GM23338 (cell line): ENCODE measurements at places on chromosomes 12 and 14. TPM values are rescaled to one million over a fixed set of nuclear protein-coding genes. Genes with fewer than 3 reads are reported as not detected.

SPTLC2 gene
- 35.8 and 38.9 TPM in 2 replicates for total RNA-seq

KRT71 gene
- not detected in 2 replicates for total RNA-seq

EXOC3L4 gene
- not detected in 2 replicates for total RNA-seq

SLC5A8 gene
- 0.10 and 0.35 TPM in 2 replicates for total RNA-seq

TMCC3 gene
- 2.4 and 3.6 TPM in 2 replicates for total RNA-seq

PMEL gene
- 81.6 and 108 TPM in 2 replicates for total RNA-seq

BTBD7 gene
- total RNA-seq: 31.3 and 32.8 TPM in 2 replicates

LBHD2 gene
- total RNA-seq: not detected in 2 replicates

C12orf75 gene
- total RNA-seq: 35.1 and 43.9 TPM in 2 replicates

KRT78 gene
- total RNA-seq: not detected in 2 replicates

GPR137C gene
- total RNA-seq: 3.3 and 5.2 TPM in 2 replicates

AMDHD1 gene
- total RNA-seq: 0.19 and 0.21 TPM in 2 replicates

JAG2 gene
- total RNA-seq: 9.6 and 10.3 TPM in 2 replicates

GRCh38 chr12:95358111-95359083, 115.6 kb upstream of the METAP2 start:
- DNase-seq: no peak

DNA sequence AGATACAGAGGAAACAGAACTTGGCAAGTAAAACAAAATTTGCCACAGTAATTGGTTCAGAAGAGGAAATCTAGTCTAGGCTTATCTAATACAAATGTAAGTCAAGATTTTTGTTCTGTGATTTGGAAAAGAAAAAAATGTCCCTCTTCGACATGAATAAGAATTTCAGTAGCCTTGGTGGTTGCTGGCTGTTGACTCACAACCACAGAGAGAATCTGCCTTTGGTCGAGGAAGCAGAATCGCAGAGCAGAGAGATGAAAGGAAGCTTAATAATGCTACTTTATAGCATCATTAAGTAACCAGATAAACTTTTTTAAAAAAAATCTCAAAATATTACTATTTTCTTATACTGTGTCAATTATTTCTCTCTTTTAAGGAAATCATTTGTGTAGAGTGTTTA, 1096.6 kb downstream of the FLRT2 start:
- no peak for DNase-seq

- DNase-seq: no peak
Observed at GRCh38 chr14:66900719-66901118, 288.5 kb upstream of the GARIN2 start.

DNA sequence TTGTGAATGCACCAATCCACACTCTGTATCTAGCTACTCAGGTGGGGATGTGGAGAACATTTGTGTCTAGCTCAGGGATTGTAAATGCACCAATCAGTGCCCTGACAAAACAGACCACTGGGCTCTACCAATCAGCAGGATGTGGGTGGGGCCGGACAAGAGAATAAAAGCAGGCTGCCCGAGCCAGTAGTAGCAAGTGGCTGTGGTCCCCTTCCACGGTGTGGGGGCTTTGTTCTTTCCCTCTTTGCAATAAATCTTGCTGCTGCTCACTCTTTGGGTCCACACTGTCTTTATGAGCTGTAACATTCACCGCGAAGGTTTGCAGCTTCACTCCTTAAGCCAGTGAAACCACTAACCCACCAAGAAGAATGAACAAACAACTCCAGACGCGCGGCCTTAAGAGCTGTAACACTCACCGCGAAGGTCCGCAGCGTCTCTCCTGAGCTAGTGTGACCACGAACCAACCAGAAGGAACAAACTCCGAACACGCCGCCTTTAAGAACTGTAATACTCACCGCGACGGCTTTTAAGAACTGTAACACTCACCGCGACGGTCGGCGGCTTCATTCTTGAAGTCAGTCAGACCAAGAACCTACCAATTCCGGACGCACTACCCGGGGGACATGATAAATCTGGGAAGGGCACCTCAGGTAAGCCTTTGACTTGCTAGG, 4.6 kb upstream of the LDHB start:
- no peak for DNase-seq

DNA sequence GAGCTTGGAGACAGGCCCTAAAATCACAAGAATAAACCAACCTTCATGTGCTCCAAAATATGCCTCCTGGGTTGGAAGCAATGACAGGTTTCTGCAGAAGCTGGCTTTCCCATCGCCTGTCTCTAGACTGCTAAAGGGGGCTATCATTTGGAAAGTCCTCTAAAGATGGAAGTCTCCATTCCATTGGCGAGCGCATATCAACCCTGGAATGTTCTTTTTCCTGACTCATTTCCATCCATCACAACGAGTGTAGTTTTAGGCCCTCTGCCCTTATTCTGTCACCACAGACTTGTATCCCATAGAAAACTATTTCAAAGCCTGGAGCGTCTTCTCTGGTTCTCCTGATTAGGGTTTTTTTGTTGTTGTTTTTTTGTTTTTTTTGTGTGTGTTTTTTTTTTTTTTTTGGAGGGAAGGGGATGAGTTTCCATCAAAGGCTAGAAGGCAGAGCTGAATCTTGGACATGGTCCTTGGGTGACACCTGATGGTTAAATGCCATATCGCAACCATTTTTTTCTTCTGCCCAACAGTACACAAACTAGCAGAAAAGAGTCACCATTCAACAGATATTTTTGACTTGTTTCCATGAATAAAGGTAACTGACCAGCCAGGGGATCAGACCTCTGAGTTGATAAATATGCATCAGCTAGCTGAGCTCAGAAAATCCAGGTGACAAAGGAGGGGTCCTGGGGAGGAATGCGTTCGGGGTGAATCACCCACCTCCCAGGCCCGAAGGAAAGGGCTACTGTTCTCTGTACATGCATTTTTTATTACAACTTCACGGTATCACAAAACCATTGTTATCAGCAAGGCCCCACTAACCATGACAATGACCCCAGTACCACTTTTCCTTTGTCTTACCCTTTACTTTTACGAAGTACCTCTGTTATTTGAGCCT, 40.5 kb downstream of the KCNA5 start:
- DNase-seq: peak; percentile 67

DNA sequence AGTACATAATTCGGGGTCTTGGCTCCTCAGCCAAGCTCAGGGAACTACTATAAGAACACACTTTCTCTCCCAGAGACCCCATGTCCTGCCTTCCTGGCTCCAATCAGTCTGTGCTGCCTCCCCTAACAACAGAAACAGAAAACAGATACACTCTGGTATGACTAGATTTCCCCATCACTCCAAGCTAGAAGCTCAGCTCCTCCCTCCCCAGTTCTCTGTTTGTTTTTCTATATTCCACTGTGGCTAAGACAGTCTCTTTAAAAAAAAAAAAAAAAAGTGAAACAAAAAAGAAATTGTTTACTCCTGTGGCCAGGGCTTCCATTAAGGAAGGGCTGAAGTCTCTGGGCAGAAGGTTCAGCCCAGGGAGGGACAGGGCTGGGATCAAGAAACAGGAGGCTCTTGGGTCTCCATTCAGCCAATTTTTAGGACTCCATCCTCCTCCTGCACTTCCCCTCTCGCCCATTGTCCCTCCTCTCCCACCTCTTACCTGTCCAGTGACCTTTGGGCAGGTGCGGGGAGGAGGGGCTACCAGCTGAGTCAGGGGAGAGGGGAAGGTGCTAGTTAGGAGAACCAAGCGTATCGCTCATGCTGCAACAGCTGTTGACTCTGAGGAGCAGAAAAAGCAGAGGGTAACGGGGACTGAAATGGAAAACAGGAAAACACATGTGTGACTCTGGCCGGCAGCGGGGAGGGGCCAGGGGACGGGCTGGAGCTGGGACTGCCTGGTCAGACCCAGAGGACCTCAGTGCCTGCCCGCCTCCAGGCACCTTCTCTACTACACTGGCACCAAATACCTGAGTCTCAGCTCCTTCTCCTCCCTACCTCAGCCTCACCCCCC, 4.1 kb upstream of the SLC7A7 start:
- DNase-seq: peak; percentile 80

- DNase-seq: peak; percentile 12
Observed at GRCh38 chr12:25692115-25693035, 139.3 kb upstream of the LMNTD1 start.

DNA sequence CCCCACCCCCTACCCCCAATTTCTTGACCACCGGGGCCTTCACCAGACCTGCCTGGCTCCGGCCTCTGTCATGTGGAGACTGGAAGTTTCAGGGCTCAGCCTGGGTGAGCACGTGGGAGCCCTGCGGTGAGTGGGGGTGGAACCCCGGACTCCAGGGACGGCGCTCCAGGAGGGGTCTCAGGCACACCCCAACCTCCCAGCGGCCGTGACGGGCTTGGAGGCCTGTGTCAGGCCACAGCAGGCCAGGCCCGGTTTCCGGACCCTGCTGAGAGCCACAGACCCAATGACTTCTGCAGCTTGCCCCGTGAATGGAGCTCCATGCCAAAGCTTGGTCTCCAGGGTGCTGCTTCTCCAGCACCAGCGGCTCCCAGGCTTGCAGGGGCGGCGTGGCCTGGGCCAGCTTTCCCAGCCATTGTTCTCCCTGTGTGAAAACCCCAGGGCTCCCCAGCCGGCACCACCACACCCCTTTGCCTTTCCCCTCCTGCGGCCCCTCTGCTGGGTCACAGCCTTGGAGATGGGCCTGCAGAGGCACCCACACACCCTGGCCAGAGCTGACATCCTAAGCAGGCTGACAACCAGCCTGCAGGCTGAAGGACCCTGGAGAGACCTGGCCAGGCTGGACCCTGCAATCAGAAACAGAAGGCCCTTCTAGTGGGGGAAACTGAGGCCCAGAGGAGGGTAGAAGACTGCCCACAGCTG, 186.2 kb upstream of the C14orf180 start:
- no peak for DNase-seq

DNA sequence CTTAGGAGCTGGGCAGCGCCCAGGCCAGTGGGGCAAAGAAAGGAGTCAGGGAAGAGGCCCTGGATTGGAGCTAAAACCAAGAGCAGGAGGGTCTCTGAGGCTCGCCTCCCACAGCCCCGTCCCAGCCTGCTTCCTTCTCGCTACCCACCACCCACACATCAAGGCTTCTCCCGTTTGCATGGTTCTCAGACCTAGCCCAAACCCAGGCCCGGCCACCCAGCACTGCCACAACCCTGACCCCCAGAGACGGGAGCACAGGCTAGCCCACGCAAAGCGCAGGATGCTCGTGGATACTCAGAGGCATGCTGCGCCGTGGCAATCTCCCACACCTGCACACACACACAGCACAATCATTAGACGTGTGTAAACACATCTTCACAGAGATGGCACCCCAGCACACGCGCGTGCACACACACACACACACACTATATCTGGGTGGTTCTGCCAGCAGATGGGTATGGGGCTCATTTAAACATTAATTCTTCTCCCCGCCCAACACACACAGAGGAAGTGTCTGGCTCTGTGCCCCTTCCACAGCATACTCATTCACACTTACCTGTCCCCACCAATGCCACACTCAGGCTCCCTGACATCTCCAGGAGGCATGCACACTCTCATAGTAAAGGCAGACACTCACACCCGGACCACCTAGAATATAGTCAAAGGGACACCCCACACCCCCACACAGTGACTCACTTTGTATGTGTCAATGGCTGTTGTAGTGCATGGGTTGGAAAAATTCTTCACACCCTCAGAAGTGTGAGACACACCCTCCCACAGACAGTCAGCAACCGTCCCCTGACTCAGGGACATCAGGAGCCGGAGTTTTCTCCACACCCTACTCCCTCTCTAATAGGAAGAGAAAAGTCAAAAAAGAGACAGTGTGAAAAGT, 1.1 kb downstream of the CARMIL3 start:
- no peak for DNase-seq

- DNase-seq: no peak
Observed at GRCh38 chr12:74339211-74339610, 198.4 kb upstream of the ATXN7L3B start.

DNA sequence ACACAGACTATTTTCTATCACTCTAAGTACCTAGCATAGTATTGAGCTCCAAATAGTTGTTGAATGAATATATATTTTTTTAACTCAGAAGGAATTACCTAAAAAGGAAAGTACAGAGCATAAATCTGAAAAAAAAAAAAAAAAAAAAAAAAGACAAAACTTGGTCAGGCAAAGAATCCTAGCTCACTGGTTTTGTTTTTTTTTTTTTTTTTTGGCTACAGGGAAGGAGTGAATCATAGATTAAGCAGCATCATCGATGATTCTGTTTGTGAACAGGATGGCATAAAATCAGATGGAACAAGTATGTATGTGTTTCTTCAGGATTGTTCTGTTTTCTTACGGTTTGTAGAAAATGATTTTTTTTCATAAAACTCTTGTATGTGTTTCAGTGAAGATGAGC, 66.1 kb upstream of the BCAT1 start:
- DNase-seq: no peak

DNA sequence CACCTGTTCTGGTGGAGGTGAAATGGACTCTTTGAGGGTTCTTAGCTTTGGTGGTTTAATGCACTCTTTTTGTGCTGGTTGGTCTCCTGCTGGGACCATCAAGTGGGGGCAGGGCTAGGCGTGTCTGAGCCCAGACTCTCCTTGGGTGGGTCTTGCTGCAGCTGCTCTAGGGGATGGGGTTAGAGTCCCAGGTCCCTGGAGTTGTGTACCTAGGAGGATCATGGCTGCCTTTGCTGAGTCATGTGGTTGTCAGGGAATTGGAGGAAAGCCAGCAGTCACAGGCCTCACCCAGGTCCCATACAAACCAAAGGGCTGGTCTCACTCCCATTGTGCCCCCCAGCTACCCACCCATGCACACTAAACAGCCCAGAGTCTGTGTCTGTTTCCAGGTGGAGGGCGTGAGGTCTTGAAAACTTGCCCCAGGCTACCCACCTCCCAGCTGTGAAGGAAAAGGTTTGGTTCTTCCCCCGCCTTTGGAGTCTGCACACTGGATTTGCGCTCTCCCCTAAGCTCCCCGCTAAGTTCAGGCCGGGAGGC, 387.7 kb downstream of the TMTC2 start:
- no peak for DNase-seq
